ENCODE measurements at places on chromosomes 7 and 10. TPM values are rescaled to one million over a fixed set of nuclear protein-coding genes. Genes with fewer than 3 reads are reported as not detected.

- H3K4me1 ChIP-seq: no peaks in the 10 kb centered on the region
- no peaks in the 10 kb centered on the region for H3K27me3 ChIP-seq
- no peaks in the 10 kb centered on the region for H3K36me3 ChIP-seq
- no peak overlapping the region for H3K27ac ChIP-seq
- no peak for DNase-seq
These were observed 150.8 kb upstream of the NPS start for GRCh38 chr10:127398140-127398970.

- no peaks in the 10 kb centered on the region for H3K4me1 ChIP-seq
- H3K27me3 ChIP-seq: no peaks in the 10 kb centered on the region
- no peak overlapping the region for H3K4me3 ChIP-seq
- DNase-seq: no peak
These were observed 55.9 kb downstream of the ELFN1 start for GRCh38 chr7:1725766-1726630.

The DHTKD1 gene
- 5.3 TPM for total RNA-seq

GRCh38 chr10:21427804-21428481 lies 97.5 kb downstream of the SKIDA1 start:
- H3K27ac ChIP-seq: no peak overlapping the region
- no peak overlapping the region for H3K4me3 ChIP-seq
- no peaks in the 10 kb centered on the region for H3K36me3 ChIP-seq
- DNase-seq: no peak

The VSIR gene
- 86.2 TPM for total RNA-seq

- no peak for DNase-seq
- no peak overlapping the region for H3K27ac ChIP-seq
- no peaks in the 10 kb centered on the region for H3K36me3 ChIP-seq
These were observed 40.6 kb downstream of the MCU start for GRCh38 chr10:72732521-72732920.

The LIPF gene
- total RNA-seq: not detected

GRCh38 chr7:151342102-151342646 lies 562 bp downstream of the NUB1 start:
- H3K27me3 ChIP-seq: no peaks in the 10 kb centered on the region
- H3K27ac ChIP-seq: peak overlapping the region; percentile 88
- no peak for DNase-seq
- peaks cover 31% of the 10 kb centered on the region for H3K36me3 ChIP-seq
- peak overlapping the region; percentile 88 for H3K4me3 ChIP-seq

- no peaks in the 10 kb centered on the region for H3K4me1 ChIP-seq
- DNase-seq: no peak
- no peaks in the 10 kb centered on the region for H3K27me3 ChIP-seq
- H3K4me3 ChIP-seq: no peak overlapping the region
These were observed 239.9 kb upstream of the KCND2 start for GRCh38 chr7:120033114-120033513.
